ENCODE measurements at places on chromosomes 2 and 18.
A peak's percentile ranks its signal among the peaks of the same experiment; 100 is the strongest.

GRCh38 chr2:239598732-239599090, 197.9 kb upstream of the HDAC4 start:
- DNase-seq: no peak

- DNase-seq: no peak
Observed at GRCh38 chr2:43776324-43776723, 2.5 kb downstream of the DYNC2LI1 start.

DNA sequence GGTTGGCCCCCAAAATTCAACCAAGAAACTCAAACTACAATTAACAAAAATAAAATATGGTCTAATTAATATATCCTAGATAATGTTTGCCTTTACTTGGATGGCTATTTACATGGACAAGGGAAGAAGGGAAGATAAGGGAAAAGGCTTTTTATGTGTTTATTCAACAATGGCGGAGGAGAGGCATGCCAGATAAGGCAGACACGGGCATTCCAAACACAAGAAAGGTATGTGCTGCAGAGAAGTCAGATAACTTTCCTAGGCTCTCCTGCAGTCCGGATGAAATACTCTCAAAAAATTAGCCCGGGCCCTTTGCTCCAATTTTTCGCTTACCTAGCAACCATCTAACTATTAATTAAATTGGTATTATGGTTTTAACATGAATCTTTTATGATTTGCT, 5.1 kb upstream of the TTR start:
- DNase-seq: no peak

- DNase-seq: no peak
Observed at GRCh38 chr2:64678771-64679590, 25.3 kb upstream of the SERTAD2 start.

DNA sequence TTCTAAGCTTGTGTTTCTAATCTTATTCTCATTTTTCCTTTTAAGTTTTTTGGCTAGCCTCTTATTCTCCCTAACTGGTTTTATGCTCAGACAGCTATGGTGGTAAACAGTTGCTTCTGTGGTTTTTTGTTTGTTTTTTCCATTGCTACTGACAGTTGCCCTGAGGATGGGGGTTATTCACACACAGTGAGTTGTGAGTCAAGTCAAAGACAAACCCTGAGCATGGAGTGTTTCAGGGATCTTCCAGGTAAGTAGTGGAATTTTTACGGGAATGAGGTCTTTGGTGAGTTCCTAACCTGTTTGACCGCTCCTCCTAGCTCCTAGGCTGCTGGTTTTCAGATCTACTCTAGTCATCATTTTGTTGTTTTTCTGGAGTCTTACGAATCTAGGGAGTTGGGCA, 162.8 kb downstream of the ZNF407 start:
- no peak for DNase-seq

DNA sequence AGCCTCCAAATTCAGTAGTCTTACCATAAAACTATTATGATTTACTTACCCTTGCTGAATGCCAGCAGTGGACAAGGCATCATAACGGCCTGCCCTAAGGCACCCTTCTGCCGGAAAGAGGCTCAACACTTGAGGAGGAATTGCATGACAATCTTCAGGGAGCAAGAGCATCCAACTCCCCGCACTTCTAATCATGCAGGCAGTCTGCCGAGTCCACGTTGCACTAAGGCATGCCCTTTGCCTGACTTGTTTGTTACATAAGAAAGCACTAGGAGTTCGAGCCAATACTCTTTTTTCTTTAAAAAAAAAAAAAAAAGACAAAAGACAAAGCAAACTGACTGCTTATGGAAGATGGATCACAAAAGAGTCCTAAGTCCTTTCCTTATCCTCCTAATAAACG, 17.9 kb upstream of the SPTBN1 start:
- no peak for DNase-seq

- DNase-seq: no peak
Observed at GRCh38 chr2:108834620-108835019, 48.0 kb downstream of the CCDC138 start.

GRCh38 chr18:28729321-28729720, 552.4 kb upstream of the CDH2 start:
- no peak for DNase-seq

GRCh38 chr2:176582990-176583481, 313.8 kb downstream of the MTX2 start:
- DNase-seq: no peak

DNA sequence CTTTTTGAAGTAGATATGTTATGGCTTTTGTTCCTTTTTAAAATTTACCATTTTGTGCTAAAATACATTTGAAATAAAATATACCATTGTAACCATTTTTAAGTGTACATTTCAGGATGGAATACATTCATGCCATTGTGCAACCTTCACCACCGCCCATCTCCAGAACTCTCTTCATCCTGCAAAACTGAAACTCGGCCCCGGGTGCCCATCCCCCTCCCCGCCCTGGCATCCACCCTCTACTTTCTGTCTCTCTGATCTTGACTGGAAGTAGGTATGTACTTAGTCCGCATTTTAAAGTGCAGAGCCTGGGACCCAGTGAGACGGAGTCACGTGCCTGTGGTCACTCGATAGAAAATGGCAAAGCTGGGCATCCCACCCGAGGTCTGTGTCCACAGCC, 45.6 kb downstream of the DIPK1C start:
- DNase-seq: no peak

DNA sequence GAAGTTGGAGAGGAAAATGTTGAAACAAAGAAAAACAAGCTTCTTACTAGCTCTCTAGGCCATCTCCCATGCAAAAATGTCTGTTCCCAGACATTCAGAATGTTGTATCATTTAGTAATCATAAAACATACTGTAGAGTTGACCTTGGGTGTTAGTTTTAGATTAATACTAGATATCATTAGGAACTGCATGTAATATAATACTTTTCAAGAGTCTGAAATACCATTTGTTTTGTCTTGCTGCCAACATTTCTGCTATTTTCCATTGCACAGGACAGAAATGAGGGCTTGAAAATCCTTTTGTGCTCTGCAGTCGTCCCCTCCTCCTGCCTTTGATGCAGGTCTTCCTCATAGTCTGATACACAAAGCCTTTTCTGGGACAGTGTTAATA, 89.5 kb upstream of the RBMS1 start:
- DNase-seq: no peak

DNA sequence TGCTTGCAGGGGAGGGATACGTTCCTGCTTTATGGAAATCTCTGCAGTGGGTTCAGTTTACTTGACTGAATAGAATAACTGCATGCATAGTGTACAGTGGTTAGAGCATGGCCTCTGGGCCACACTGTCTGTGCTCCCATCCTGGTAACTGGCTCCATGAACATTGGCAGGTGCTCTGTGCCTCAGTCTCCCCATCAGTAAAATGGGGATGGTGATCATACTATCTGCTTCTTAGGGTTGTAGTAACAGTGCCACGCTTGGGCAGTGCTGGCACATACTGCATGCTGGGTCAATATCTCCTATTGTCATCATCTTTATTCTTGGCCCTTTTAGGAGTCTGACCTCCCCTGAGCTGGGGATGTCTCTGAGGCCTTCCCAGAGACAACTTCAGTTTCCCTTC, 117.3 kb downstream of the CTIF start:
- DNase-seq: no peak

DNA sequence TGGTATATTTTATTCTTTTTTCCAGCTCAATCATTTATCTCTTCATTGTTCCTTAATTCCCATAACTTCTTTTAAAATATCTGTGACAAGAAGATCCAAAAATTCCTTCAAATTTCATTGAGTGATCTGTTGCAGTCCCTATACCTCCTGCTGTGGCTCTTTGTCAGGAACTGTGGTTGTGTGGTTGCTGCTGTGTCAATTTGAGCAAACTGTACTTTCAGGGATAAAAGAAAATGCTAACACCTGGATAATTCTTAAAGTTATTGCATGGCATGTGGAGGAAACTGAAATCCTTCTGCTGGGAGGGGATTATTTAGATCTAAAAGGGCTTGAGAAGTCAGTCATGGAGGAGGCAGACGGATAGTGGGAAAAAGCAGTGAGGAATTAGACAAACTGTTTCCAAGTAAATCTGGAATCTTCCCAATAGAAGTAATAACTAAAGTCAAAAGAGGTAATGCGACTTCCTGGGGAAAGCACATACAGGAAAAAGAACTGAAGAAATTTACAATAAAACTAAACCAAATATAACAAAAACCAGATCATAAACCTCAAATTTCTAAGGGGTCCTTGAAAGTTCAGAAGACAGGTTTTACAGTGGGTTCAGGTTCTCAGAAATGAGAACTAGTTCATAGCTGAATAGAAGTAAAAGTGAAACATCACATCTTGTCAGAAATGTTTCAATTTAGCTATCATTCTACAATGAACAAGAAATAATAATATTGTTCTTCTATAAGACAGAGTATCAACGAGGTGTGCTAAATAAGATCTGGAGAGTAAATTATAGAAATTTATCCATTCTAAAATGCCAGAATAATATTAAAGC, 33.5 kb upstream of the CD226 start:
- DNase-seq: no peak

GRCh38 chr2:174337337-174338146, 2.8 kb downstream of the SP9 start:
- no peak for DNase-seq

GRCh38 chr18:47100212-47100831, 50.0 kb downstream of the HDHD2 start:
- peak; percentile 32 for DNase-seq

DNA sequence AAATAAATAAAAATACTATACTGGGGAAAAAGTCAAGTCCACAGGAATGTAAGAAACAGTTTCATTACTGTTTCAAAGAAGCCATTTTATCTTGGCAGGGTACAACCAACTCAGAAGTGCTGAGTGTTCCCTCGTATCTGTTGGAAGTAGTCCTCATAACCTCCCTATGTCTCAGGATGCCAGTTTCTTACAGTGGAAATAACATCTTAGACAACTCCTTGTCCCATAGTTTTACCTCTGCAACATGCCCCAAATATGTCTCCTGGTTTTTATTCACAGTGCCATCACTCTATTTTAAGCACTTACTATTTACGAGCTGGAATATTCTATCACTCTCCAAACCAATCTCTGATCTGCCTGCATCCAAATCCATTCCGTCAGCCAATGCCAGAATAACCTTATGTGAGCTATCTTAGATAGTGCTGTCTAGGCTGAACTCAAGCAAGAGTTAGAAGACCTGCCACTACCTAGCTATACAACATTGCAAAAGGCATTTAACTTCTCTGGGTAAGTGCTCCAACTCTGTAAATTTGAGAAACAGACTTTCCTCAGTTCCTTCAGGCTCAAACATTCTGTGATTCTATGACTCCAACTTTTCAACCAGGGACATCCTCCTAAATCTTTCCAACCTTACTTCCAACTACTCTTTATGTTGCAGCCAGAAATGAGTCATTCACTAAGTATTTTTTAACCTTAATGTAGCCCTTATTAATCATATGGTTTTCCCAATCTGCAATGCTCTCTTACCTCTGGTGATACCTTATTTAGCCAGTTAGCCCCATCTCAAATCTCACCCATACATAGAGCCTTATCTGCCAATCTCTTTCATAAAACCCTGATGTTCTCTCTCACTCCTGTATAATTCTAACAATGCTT, 66.7 kb downstream of the RTN4 start:
- no peak for DNase-seq

GRCh38 chr18:70645971-70646370, 357.1 kb downstream of the SOCS6 start:
- no peak for DNase-seq
